ENCODE measurements at places on chromosomes 16 and 17. TPM values are rescaled to one million over a fixed set of nuclear protein-coding genes. Genes with fewer than 3 reads are reported as not detected.
A peak's percentile ranks its signal among the peaks of the same experiment; 100 is the strongest.

ZFPM1 gene
- 85.7 TPM for total RNA-seq

GRCh38 chr17:16494059-16494458 lies 2.1 kb upstream of the LRRC75A start:
- DNase-seq: no peak

GRCh38 chr16:69522041-69522578 lies 43.7 kb upstream of the NFAT5 start:
- no peak for DNase-seq

GRCh38 chr16:84826558-84826941 lies 6.8 kb downstream of the CRISPLD2 start:
- DNase-seq: peak; percentile 85

PGAP3 gene
- 42.9 TPM for total RNA-seq

DNA sequence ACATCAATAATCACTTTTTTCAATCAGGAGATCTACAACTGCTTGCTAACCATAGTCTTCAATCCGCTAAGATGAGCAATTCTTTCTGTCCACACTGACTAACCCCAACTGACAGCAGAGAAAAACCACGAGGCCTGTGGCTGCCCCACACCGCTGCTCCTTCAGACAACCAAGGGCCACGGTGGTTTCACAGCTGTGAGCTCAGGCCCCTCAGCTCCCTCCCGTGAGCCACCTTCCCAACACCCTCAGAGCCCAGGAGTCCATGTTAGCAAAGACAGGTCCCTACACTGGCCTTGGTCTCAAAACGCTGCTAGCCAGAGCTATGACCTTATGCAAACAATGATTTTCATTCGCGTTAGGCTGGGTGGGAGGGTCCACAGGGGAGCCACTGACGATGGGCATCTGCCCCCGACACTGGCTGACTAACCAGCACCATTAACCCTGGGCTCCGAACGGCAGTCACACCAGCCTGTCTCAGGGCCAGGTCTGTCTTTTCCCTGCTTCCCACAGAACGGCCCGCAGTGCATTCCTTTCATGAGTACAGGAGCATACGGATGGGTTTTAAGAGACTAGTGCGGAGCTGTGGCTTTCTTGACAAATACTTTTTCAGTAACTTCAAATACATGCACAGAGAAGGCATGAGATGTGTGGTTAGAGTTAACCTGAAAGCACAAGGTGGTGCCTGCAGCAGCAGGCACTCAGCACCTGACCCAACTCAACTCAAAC lies 67.3 kb downstream of the ANKRD11 start:
- no peak for DNase-seq

DNA sequence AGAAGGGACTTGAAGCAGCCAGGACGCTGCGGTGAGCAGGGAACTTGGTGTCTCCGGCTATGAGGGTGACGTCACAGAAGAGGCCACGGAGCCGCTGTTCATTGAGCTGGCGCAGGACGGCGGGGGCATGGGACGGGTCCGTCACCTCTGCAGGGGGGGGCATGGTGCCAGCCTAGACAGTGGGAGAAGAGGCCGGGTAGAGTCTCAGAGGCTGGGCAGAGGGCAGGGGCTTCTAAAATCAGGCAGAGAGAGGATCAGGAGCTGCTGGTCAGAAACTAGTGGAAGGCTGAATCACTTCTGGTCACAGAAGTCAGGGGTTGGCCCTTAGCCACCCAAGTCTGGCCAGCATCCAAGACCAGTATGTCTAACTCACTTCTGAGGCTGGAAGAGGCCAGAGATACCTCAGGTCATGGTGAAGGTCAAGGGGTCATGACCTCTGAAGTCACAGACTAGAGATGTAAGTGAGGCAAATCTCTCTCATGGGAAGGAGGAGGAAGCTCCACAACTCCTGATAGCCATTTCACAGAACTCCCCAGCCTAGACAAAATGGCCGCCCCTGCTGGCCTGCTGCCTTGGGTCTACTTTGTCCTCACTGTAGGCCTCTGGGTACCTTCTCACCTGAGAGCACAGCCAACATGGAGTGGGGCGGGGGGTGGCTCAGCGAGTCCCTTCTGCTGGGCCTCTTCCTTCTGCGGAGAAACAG lies 12.6 kb downstream of the ZBTB4 start:
- peak; percentile 47 for DNase-seq

- DNase-seq: no peak
Measured at GRCh38 chr17:29063992-29064391, 21.1 kb downstream of the PIPOX start.

DNA sequence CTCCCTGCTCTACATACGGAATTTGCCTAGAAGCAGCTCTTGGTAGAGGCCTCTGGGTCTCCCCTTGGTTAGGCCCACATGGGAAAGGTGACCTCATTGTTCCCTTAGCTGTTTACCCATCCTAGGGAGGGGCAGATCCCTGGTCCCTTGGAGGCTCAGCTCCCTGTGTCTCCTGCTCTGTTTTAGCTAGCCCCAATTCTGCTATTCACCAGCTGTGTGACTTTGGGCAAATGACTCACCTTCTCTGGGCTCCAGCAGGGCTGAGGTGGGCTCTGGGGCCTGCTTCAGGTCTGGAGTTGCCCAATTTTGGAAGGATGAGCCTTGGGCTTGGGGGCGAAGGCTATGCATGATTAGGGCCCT lies 3.9 kb downstream of the ABCC3 start:
- no peak for DNase-seq

- DNase-seq: no peak
Measured at GRCh38 chr17:42514279-42514678, 21.8 kb upstream of the NAGLU start.

DNA sequence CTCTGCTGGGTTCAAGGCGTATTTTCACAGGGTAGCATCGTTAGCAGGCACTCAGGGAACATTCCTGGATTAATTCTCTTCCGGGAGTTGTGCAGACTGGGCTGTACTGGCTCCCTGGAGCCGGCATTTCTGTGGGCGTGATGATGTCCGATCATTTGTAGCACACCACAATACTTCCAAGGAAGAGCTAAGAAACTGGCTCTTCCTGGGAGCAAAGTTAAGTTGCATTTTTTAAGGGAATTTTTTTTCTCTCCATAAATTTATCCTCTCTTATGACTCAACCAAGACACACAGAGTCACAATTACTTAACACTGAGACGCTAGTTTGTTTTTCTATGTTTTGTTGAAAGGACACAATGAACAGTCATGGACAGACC lies 211.6 kb upstream of the FOXF1 start:
- peak; percentile 52 for DNase-seq

DNA sequence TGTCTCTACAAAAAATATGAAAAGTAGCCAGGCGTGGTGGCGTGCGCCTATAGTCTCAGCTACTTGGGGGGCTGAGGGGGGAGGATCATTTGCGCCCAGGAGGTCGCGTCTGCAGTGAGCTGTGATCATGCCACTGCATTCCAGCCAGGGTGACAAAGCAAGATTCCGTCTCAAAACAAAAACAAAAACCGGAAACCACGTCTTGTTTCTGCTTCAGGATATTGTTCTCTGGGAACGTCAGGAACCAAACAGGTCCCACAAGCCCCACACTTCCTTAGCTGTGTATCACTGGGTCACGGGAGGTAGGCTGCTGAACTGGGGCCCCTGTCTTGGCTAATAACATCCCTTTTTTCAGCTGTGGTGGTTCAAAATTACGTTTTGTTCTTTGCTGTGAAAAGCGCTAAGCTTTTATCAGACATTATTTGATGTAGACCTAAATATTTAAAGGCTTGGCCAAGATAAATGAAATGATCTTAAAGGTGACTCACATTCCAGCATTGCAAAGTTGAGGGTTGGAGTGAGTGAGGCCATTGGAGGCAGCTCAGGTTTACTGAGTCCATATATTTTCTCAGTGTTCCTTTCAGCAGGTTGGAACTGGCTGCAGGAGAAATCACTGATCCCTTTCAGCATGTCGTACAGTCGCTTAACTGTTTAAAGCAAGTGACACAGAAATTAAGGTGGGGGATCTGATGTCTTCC lies 16.4 kb upstream of the SEC14L1 start:
- DNase-seq: peak; percentile 65

NEUROD2 gene
- total RNA-seq: not detected

- DNase-seq: no peak
Measured at GRCh38 chr16:72837846-72838585, 209.9 kb downstream of the ZFHX3 start.

DNA sequence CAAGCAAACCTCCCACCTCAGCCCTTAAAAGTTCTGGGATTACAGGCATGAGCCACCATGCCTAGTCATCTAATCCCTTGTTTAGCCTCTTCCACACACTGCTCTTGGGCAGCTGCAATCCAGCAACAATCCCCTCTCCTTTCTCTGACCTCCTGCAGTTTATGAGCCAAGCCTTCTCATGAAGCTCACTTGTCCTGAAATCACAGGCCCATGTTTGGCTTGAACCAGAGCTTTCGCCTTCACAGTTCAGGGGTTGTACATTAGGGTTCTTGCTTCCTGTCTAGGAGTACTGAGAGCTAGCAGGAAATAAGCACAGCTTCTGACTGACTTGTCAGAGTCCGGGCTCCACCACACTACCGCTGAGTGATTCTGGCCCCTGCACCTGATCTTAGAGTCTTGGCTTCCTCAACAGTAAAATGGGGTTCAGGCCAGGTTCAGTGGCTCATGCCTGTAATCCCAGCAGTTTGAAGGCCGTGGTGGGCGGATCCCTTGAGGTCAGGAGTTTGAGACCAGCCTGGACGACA lies 16.3 kb downstream of the ERAL1 start:
- no peak for DNase-seq

DNA sequence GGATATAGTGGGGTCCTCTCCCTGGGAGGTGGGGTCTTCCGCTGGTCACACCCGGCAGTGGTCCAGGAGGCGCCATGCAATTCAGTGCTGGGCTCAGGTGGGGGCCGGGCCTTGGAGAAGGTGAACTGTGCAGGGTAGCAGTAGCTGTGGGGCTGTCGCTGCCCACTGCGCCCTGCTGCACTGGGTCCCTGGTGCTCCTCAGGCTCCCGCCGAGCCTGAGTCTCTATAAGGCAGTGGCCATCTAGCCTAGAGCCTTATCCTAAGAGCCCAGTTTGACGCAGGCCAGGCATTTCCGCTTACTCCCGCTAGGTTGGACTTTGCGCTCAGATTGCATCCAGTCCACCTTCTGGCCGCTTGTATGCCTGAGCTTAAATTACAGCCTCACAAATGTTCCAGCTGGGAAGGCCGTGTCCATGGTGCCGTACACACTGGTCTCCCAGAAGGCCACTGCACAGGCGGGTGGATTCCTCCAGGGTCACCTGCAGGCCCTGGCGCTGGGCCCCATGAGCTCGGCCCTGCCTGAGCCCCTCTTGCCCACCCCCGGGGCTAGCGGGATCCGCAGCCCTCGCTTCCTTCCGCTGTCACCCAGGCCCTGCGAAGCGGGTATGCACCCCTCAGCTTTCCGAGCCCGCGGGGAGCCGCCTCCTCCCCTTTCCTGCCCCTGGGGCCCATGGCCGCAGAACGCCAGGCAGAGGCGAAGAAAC lies 1762.2 kb downstream of the TP53TG3F start:
- DNase-seq: no peak

DNA sequence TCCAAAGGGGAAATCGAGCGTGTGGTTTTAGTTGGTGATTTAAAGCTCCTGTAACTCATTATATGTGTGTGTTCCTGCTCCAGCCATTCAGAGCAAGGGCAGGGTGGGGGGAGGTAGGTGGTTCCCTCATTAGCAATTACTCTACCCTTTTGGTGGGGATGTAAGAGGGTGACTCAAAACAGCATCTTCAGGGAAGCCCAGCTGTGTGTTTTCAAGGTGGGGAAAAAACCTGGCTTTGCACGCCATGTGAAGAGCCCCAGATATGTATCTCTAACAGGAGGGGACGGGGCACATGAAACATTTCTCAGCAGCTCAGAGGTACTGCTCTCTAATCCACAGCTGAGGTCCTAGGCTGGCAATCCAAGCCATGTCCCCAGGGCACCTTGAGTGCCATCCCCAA lies 241.3 kb upstream of the ZFHX3 start:
- no peak for DNase-seq

- DNase-seq: peak; percentile 47
Measured at GRCh38 chr16:88886845-88887521, 20.5 kb upstream of the PABPN1L start.

GRCh38 chr17:35998018-35998545 lies 3.3 kb downstream of the CCL15 start:
- DNase-seq: no peak

DNA sequence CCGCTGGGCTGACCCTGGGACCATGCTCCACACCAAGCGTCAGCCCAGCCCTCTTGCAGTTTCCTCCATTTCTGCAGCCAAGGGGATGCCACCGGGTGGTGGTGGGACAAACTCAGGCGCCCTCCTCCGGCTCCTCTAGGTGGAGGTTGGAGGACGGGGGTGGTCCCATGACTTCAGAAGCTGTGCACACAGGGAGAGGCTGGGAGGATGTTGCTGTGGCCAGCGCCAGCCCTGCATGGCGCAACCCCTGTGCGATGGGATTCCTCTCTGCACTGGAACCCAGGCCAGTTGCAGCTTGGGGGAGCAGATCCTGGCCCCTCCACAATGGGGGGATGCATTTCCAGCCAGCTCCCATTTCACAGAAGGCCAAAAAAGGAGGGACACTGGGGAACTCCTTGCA lies 246.5 kb downstream of the C16orf95 start:
- DNase-seq: no peak

DNA sequence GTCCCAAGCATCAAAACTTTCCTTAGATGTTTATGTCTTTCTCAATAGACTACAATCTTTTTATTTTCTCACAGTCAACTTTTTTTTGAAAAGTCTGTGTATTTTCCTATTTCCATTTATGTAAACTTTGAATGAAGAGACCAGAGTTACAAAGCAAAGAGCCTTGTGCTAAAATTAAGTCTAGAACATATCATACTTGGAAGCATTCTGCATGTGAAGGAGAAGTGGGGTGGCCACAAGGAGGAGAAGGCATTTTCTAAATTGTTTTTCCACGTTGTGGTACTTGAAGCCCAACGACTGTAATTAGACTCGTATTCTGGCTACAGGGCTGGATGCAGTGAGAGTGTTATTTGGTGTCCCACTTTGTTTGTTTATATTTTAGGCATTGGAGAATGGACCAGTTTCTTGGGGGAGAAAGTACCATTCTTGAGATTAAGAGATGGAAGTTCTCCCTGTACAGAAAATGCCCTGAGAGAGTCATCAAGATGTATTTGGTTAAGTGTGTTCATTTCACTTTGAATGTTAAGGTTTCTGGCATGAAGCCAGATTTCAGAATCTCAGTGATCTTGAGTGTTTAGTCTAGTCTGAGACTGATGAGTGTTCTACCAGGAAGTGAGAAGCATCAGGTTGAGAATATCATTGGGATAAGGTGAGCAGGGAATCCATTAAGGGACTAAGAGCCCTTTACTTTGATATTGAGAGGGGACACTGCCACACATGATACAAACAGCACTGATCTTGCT lies 71.6 kb downstream of the MAP2K6 start:
- DNase-seq: no peak

MPP2 gene
- total RNA-seq: 4.3 TPM

TBC1D3I gene
- total RNA-seq: not detected

AARS1 gene
- total RNA-seq: 49.6 TPM

AIPL1 gene
- not detected for total RNA-seq

GRCh38 chr17:81460856-81461460 lies 51.6 kb downstream of the ACTG1 start:
- peak; percentile 84 for DNase-seq

GP1BA gene
- total RNA-seq: not detected

DNA sequence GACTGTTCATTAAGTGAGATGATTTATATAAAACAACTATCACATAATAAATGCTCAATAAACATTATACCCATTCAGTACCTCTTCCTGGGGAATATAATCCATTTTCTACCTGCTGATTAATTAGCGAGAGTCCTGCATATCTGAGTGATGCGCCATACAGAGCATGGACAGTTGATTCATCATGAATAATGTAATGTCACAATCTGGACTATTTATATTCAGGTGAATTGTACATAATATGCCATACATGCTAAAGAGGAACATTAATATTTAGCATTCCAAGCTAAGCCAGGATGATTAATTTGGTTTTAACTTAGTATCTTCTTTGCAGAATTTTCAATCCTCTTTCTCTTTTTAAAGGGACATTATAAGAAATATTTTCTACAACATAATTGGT lies 362.0 kb upstream of the XYLT1 start:
- DNase-seq: no peak

KRTAP4-9 gene
- total RNA-seq: not detected

EMP2 gene
- 44.4 TPM for total RNA-seq

Data from stomach (tissue), 19 donors.